ENCODE measurements at places on chromosomes 6 and 20. TPM values are rescaled to one million over a fixed set of nuclear protein-coding genes. Genes with fewer than 3 reads are reported as not detected.
A peak's percentile ranks its signal among the peaks of the same experiment; 100 is the strongest.

GRCh38 chr6:71982389-71982788, 96.0 kb downstream of the RIMS1 start:
- peak; percentile 6 for DNase-seq

DNA sequence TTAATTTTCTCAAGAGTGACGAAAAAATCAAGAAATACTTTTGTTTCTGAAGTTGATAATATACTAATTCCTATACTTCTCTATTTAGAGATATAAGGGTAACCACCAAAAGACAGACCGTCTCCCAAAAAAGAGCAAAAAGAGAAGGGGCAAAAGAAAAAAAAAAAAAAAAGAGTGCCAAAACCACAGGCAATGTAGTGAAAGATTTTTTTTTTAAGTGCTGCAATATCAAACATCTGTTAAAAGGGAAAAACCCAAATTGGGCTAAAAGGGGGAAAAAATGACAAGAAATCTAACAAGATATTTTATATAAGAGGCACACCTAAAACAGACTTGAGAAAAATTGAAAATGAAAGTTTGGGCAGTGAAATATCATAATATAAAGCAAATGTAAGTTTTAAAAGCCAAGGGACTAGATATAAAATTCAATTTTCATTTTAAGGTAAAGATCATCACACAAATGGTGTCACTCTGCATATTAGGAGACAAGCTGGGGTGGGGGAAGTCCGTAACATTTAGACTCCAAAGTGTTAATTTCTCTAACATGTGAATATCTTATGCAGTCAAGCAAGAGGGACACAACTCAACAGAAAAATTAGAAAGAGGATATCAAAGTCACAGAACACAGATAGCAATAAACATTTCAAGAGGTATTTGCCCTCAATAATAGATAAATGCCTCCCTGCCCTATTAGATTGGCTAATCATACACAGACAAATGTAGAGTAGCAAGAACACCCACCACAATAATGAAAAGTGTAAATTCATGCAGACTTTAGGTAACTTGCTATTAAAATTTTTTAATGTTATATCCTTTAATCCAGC, 9.1 kb downstream of the C6orf52 start:
- DNase-seq = no peak

DNA sequence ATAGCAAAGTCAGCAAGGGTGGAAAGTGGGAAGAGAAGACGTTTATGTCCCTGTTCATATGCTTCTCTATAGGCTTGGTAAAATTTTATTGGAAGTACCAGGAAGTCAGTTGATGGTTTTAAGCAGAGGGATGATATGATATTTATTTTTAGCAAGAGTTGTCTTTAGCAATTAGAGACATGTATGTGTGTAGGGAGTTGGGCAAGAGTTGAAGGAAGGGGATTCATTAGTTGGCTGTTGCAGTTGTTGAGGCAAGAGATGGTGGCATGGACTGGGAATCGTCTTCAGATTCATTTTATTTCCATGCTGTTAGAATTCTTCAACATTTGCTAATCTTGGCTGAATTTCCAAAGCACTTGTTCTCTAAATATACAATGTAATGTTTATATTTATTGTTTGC, 85.6 kb downstream of the QKI start:
- no peak for DNase-seq

DNA sequence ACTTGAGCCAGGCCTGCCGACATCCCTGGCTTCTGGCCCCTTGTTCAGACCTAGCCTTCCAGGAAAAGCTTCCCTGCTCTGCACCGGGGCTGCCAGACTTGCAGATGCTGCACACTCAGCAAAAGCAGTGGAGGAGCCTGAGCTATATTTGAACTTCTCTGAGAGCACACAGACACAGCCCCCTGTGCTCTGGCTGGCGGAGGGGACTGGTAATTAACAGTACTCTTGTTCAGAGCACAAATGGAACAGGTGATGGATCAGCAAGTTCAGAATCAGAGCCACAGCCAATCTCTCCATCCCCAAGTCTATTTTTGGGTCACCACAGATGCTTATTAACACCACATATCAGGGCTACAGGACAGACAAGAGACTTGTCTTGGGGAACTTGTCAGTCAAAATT, 27.6 kb upstream of the RIMS4 start:
- no peak for DNase-seq

SLC2A4RG gene
- total RNA-seq = 36.9 TPM

GRCh38 chr20:43948455-43948854, 33.8 kb downstream of the TOX2 start:
- DNase-seq = no peak

DNA sequence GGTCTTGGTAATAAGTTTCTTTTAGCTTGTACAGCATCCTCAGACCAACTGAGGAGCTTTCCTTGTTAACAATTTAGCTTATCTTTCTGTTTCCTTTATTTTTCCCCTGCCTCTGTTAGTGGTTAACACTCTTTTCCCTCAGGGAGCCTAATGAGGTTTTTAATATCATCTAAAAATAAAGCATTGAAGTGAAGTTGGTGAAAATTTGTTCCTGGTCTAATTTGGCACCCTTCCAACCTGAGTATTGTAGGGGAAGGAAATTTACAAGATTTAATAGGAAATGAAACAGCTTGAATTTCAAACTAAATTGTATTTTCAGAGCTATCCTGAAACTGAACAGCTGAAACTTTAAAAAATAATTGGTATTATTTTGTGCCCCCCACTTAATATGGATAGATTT, 28.1 kb upstream of the VAPB start:
- no peak for DNase-seq

- DNase-seq = peak; percentile 82
Measured at GRCh38 chr6:49531774-49532569, 18.5 kb upstream of the C6orf141 start.

DNA sequence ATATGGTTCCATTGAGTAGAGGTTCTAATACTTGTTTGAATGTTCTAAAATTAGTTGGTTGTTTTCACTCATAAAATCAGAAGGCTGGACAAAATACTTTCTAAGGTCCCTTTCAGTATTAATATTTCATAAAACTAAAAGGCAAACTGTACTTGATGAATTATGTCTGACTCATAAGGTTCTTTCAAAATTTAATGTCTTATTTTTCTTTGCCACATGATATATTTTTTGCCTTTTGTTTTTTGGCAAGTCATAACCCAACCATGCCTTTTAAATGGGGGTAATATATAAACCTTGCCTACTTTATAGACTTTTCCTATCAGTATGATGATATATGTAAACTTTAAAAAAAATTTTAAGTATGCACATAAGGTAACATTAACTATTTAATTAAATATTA, 244.7 kb downstream of the PTPRK start:
- peak; percentile 7 for DNase-seq

DNA sequence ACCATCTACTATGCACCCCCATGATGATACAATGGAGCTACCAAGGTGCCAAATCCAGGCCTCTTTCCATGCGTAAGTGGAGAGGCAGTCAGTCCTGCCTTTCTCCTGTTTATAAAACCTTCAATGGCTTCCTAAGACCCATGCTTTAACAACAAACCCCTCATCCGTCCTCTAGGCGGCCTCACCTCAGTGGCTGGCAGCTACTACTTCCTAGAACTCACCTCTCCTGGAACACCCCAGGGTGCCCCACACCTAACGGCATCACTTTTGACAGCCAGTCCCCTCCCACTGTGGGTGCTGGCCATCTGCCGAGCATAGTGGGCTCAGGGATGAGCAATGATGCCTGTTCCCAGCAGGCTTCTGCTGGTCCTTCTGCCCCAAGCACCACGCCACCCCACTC, 80.0 kb upstream of the TAB2 start:
- DNase-seq = no peak

MRAP2 gene
- 0.12 TPM for total RNA-seq

DNA sequence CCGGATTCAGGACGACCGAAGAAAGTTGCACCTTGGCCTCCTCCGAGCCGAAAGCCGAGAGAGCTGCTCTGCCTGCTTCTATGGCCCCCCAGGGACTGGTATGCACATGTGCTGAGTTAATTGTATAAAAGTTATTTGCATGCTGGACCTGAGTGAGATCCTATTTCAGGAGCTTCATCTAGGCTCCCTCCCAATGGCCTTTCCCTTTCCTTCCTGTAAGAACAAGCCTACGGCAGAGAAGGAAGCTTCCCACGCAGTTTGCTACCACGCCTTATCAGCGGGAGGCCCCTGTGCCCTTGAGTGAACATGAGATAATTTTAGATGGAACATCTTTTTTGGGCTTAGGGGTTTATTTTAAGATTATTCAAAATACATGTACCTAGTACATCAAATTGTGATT, 65.9 kb downstream of the RIN2 start:
- no peak for DNase-seq

GRCh38 chr6:110484321-110484720, 7.9 kb upstream of the SLC22A16 start:
- peak; percentile 35 for DNase-seq

MOG gene
- not detected for total RNA-seq

METTL24 gene
- not detected for total RNA-seq

DNA sequence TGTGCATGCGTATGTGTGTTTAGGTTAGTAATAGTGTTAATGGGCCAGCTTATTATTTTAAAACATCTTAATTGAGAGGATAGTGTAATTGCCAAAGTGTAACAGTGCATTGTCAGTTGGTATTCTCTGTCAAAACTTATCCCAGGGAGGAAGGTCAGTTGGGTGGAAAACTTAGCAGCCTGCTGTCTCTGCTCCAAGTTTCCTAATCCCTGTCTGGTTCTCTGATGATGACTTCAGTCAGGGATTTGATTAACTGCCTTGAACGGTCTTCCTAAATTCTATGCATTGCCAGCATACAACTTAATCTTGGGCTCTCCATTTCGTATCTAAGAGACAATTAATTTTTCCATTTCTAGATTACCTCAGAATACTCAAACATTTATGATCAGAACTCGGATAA, 51.1 kb downstream of the L3MBTL3 start:
- no peak for DNase-seq
